ENCODE measurements at places on chromosomes 12 and 14. TPM values are rescaled to one million over a fixed set of nuclear protein-coding genes. Genes with fewer than 3 reads are reported as not detected.

CATSPERB gene
- total RNA-seq, result not detected

TAS2R13 gene
- total RNA-seq, result 0.29 TPM

CMKLR1 gene
- total RNA-seq, result 0.51 TPM

SYNDIG1L gene
- total RNA-seq, result not detected

RAB2B gene
- 32.9 TPM for total RNA-seq

SERPINA1 gene
- total RNA-seq, result 26.1 TPM

DNA sequence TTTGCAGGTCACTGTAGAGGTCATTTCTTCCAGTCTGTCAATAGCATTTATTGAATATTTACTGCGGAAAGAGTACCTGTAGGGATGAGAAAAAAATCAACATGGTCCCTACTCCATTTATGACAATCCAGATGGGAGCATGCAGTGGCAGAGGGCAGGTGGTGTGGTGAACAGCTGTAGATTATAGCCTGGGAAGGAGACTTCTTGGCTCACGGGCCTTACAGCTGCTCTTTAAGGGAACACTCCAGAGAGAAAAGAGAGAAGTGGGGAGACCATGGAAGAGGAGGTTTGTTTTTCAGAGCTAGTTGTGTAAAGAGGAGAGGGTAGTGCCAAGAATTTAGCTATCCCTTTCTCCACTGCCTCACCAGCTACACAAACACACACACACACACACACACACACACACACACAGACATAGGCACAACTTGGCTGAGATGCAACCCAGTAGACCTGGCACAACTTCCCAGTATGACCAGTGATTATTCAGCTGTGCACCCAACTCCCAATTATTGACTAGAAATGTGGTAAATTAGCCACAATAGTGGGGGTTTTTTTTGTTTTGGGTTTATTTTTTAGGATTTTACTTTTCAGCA is 41.0 kb downstream of the GPHB5 start:
- DNase-seq, result no peak

DNA sequence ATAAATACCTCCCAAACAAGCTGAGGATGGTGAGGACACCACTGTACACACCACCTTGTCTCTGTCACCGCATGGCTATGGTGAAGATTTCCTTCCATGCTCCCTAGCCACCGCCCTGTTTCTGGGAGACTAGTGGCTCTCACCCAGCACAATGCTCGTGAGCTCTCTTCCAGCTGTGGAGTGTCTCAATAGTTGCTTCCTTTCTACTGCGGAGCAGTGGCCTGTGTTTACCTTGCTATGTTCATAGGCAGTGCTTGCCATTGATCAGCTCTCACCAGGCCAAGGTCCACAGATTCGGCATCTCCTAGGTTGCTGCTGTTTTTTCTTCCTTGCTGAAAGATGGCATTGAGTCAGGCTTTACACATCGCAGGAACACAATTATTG is 313.6 kb upstream of the RTL1 start:
- no peak for DNase-seq

GRCh38 chr12:12606781-12607589 is 4.7 kb upstream of the CREBL2 start:
- DNase-seq, result no peak

DNA sequence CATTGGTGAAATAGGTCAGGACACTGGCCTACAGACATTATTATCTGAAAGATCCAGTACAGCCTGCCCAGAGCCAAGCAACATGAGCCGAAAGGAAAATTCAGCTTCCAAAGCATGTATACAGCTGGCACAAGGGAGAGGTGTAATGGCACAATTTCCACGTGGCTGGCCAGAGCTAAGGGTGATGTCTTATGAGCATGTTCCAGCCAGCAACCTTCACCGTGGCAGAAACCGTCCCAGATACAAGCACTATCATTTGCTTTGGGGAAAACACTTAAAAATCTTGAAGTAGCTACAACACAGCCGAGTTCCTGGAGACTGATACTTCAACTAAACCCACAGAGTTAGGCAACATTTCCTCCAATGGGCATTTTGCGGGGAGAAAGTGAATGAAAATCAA is 44.5 kb downstream of the CORO1C start:
- DNase-seq, result no peak

DNA sequence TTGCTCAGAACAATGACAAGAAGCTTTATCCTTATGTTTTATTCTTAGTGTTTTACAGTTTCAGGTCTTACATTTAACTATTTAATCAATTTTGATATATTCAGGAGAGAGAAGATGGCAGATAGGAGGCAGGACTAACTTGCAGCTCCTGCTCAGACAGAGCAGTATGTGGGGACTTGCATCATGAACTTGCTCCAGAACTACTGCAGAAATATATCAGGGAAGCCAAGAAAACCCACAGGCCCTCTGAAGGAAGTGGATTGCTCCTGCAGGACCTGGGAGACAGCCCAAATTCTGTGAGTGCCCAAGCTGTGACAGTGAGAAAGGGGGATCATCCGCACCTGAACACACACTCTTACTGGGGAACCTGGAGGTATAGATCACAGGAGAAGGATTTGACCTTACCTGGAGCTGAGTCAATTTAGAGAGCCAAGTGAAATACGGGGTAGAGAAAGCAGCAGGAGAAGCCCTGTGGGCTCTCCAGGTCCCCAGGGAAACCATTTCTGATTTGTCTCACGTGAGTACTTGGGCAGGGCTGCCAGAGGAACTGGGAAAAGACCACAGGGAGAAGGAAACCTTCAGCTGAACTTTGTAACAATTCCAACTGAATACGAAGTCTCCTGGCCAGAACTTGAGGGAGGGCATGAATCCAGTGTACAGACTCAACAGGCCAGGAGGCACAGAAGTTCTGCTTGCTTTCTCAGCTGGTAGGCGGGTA is 28.9 kb upstream of the TSPAN8 start:
- no peak for DNase-seq

- DNase-seq, result no peak
Measured at GRCh38 chr14:53444677-53445312, 291.7 kb upstream of the DDHD1 start.

GRCh38 chr14:38490273-38490672 is 234.4 kb upstream of the CLEC14A start:
- DNase-seq, result no peak

GRCh38 chr14:55212634-55213033 is 21.2 kb upstream of the DLGAP5 start:
- DNase-seq, result no peak

GRCh38 chr12:1907652-1908611 is 10.5 kb downstream of the CACNA2D4 start:
- DNase-seq, result peak; percentile 27

GRCh38 chr12:105194947-105195346 is 41.0 kb downstream of the APPL2 start:
- DNase-seq, result no peak

DNA sequence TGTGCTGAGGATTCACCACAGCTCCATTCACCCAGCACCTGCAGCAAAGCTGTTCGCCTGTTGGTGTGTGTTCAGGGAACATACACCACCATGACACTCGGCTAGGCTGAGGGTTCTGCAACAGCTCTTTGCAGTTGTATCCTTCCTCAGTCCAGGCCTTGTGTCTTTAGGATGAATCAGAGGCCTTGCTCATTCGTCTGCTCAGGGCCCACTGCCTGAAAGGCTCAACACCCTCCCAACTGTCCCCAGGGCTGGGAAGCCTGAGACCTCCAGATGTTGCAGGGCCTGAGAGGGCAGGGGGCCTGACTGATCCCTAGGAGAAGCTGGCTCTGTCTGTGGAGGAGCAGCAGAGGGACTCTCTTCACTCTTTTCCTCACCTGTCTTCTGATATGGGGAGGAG is 11.2 kb downstream of the ZDHHC22 start:
- DNase-seq, result no peak
